NCI-H2081 (cell line): ENCODE measurements at places on chromosomes 3 and 15.

DNA sequence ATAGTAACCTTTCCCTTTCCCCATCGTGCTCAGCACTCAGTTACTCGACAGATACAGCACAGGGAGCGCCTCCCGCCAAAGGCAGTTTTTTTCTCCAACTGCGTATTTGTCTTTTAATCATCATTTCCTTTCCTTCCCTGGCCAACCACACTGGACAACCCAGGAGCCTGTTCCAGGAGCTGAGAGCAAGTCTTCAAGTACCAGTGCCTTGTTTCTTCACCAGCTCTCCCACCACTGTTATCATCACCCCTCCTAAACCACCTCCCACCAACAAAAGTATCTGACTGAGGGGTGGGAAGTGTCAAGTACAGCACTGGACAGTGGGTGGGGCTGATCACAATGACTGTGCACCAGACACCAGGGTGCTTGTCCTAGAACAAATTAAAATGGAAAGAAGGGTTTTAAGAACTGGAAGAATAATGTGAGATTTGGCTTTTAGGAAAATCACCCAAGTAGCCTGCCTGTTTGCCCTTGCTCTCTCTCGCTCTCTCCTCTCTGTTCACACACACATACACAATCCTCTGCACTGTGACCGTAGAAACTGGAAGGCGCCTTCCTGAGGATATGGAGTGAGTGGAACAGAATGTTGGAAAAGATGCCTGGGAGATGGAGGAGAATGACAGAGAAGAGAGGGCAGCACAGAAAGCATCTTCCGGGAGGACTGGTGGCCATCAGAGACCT lies 126.3 kb downstream of the TNIK start:
- no peak for DNase-seq

GRCh38 chr3:31522152-31522551 lies 10.6 kb upstream of the STT3B start:
- DNase-seq: no peak

DNA sequence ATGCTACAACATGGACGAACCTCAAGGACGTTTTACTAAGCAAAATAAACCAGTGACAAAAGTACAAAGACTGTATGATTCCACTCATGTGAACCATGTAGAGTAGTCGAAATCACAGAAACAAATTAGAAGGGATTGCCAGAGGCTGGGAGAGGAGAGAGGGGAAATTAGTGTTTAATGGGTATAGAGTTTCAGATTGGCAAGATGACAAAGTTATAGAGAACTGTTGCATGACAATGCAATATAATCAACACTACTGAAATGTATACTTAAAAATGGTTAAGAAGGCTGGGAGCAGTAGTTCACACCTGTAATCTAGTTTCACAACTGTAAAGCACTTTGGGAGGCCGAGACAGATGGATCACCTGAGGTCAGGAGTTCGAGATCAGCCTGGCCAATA lies 36.9 kb downstream of the PLS1 start:
- peak; percentile 51 for DNase-seq

DNA sequence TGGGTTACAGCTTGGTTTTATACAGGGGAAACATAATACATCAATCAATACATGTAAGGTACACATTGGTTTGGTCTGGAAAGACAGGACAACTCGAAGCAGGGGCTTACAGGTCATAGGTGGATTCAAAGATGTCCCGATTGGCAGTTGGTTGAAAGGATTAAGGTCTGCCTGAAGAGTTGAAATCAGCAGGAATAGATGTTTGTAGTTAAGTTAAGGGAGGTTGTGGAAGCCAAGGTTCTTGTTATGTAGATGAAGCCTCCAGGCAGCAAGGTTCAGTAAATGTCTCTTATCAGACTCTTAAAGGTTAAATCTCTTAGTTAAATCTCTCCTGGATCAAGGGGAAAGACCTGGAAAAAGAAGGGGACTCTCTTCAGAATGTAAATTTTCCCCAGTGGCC lies 58.4 kb upstream of the MINAR1 start:
- DNase-seq: no peak

DNA sequence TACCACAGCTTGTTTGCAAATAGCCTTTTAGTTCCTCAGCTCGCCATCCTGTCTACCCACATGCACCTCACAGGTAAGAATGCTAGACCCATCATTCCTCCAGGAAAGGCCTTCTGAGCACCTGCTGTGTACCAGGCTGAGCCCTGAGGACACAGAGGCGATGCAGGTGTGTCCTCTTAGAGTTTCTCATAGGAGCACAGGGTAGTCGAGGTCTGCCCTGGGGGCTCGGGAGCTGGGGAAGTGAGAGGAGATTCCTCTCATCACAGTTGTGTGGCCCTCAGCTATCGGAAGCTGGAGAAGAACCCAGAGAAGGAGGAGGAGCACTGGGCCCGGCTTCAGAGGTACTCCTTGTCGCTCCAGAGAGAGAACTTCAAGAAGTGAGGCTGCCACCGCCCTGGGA lies 8.0 kb downstream of the MESP1 start:
- no peak for DNase-seq

GRCh38 chr3:9934235-9934621 lies 594 bp downstream of the CRELD1 start:
- DNase-seq: no peak

GRCh38 chr3:28150465-28151206 lies 90.8 kb upstream of the CMC1 start:
- DNase-seq: no peak

- no peak for DNase-seq
Measured at GRCh38 chr3:71429597-71429988, 153.9 kb downstream of the FOXP1 start.

DNA sequence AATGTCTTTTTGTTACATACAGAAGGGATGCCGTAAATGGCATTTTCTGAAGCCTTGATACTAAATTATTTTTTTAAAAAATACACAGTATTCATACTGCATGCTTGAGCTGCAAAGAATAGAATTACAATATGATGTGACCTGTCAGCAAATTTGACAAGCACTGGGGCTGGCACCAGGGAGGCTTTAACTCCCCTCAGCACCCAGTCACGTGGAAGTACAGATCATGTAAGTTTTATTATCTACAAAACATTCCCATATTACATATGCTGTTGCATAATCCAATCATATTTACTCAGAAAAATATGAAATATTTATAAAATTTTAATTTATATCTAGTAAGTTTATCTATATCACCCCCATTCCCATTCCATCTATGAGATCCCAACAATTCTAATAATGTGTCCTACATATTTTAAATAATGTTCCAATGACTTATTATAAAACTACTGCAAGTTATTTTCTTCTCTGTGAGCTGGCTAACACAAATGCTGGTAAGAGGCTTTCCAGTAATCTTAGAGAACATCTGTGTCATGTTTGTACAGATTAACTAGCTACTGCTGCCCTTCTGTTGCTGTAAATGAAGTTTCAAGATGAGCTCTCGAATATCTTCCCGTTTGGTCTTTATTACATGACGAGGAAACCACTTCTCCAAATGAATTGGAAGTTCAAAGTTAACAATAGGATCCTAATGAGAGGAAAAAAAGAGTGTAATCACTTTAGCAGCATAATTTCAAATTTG lies 5.2 kb upstream of the IMPG2 start:
- no peak for DNase-seq

GRCh38 chr3:44326515-44326914 lies 12.1 kb upstream of the TCAIM start:
- DNase-seq: no peak

GRCh38 chr15:90691369-90691768 lies 25.8 kb upstream of the BLM start:
- no peak for DNase-seq

GRCh38 chr15:47961401-47962090 lies 159.2 kb upstream of the SLC24A5 start:
- no peak for DNase-seq

DNA sequence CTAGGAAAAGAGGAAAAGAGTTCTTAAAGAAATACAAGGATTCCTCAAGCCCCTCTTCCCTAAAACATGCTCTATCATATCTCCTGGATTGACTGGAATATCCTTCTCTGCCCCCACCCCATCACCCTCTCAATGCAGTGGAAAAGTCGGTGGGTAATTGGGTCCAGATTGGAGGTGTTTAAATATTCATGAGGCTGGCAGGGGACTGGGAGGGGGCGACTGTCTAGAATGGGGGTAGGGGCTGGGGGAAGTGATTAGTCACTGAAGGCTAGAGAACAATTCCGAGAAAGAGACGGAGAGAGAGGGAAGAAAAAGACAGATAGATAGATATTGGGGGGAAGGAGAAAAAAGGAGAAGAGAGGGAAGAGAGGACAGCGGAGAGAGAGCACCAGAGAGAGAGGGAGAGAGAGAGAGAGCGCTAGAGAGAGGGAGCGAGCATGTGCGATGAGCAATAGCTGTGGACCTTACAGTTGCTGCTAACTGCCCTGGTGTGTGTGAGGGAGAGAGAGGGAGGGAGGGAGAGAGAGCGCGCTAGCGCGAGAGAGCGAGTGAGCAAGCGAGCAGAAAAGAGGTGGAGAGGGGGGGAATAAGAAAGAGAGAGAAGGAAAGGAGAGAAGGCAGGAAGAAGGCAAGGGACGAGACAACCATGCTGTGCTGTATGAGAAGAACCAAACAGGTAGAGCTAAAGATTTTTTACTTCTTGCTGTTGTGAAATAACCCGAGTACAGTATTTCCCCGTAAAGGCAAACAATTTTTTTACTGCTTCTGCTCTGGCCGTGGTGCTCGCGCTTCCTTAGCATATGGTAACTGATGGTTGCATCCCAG lies at the start of gene GAP43:
GAP43 (plus strand) TSS at position 467 of the 825 bp plus-strand sequence; CDS start at position 647, 180 bp downstream.
- DNase-seq: no peak

- DNase-seq: no peak
Measured at GRCh38 chr3:73401059-73401458, 223.7 kb downstream of the PDZRN3 start.

DNA sequence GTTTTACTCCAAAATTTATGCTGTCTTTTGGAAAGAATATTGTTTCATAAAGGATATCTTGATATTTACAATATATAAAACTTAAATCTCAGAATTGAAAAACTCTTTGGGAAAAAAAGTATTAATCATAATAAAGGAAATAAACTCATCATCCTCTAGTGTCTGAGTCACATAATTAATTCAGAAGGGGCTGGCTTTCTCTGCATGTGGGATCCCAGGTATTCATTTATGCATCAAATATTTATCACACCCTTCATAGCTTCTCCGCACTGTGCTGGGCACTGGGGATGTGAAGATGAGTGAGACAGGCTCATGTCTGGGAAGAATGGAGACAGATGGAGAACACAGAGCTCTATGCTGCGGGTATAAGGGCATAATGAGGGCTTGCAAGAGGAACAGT lies 65.6 kb downstream of the CCNL1 start:
- no peak for DNase-seq

- DNase-seq: no peak
Measured at GRCh38 chr3:183734750-183735494, 37.3 kb downstream of the YEATS2 start.

GRCh38 chr3:36874424-36874823 lies 70.4 kb downstream of the TRANK1 start:
- DNase-seq: no peak

DNA sequence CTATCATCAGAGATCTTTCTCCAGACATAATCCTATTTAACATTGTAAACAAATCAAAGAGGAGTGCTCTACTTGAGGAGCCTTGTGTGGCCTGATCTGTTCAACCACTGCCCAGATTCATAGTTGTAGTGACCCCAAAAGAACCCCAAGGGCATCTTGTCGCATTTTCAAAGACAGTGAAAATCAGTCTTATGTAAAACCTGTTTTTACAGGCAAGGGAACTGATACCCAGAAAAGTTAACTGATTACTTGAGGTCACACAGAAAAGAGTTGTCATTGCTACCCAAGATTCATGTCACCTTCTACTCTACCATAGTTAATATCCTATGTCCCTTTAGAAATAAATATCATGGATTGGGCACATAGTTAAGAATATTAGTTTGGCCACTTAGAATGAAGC lies 40.5 kb upstream of the ARPP21 start:
- no peak for DNase-seq

DNA sequence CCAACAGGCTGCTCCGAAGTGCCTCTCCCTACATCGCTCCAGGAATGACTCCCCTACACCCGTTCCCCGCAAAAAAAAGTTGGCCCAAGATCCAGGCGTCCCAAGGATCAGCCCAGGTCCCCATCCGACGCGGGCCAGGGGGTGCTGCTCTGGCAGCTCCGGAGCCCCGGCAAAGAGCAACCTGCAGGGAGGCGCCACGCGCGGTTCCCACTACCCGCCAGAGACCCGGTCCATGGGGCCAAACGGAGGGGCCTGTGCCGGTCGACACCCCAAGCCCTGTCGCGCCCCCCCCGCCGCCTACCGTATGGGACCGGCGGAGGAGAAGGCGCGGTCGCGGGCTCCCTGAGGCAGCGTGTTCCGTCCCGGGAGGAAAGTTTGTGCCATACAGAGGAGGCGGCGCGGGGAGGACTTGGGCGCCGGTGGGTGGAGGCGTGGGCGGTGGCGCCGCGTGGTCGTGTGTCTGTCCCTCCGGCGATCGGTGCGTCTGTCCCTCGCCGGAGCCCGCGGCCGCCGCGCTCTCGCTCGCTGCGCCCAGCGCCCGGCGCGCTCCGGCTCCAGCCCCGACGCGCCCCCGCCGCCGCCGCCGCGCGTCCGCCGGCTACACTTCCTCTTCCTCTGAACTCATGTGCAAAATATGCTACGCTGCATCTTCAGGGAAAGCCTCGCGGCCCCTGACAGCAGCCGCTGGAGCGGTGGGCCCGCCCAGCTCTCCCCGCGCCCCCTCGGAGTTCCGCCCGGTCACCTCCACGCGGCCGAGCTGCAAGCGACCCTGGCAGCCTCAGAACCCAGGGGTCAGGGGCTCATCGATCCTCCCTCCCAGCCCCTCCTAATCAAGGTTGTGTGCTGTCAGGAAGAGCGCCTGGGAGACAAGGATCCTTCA lies at the start of gene RFTN1:
RFTN1 (minus strand) TSS at position 559 of the 880 bp plus-strand sequence. CDS start 19,830 bp downstream, outside the sequence.
- DNase-seq: peak; percentile 54

GRCh38 chr3:10547841-10548783 lies 42.7 kb upstream of the ATP2B2 start:
- no peak for DNase-seq

GRCh38 chr3:177789500-177789899 lies 592.2 kb upstream of the TBL1XR1 start:
- no peak for DNase-seq

DNA sequence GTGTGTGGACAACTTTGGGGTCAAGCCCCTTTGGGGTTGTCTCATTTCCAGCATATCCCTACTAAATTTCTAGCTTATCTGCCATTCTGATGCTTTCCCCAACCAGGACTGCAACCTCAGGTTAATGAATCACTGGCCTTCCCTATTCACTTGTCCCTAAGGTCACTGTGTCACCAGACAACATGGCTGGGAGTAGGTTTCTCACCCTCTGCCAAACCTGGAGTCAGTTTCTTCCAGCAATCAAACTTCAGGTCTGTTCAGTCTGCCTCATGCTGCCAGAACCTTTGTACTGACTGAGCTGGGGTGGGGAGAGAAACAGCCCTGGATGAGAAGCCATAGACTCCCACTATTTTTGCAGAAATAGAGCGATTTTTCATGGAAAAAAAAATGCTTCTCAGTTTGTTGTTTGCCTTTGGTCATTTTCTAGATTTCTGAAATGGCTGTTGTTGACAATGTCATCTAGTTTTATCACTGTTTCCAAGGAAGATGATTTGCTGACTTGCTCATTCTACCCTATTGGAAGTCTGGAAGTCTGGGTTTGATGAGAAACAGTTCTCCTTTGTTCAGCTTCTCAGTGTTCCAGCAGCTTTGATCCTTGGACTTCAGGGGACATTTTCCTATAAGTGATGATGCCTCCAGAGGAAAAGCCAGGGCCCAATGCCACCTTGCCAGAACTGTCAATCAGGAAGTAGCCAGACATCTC lies 74.8 kb upstream of the IL12A start:
- DNase-seq: no peak

- no peak for DNase-seq
Measured at GRCh38 chr3:175127075-175127662, 268.0 kb downstream of the NAALADL2 start.

GRCh38 chr15:31500766-31501449 lies 174.3 kb downstream of the KLF13 start:
- DNase-seq: peak; percentile 45
